Nephron progenitor cell (in vitro differentiated cells): ENCODE measurements at places on chromosomes 6 and 20.

DNA sequence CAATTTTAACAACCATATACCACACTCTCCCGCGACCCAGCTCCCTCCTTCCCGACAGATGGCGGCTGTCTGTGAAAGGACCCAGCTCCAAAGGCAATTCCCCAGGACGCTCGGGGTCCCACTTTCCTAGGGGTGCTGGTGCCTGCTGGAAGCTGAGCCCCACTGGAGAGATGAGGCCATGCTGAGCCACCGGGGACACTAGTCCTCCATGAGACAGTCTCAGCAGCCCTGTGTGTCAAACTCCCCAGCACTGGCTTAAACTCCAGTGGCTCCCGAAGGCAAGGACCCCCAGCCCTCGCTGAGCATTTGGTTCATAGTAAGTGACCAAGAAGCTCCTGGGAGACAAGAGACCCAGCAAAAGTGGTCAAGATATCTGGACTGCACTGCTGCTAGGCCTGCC lies 52.1 kb downstream of the SLC2A10 start:
- no peak for DNase-seq

GRCh38 chr6:93322651-93323050 lies 96.7 kb downstream of the EPHA7 start:
- DNase-seq = no peak

GRCh38 chr6:108872141-108872557 lies 23.9 kb downstream of the ARMC2 start:
- DNase-seq = no peak

GRCh38 chr20:38581830-38582358 lies 897 bp downstream of the ADIG start:
- DNase-seq = no peak

DNA sequence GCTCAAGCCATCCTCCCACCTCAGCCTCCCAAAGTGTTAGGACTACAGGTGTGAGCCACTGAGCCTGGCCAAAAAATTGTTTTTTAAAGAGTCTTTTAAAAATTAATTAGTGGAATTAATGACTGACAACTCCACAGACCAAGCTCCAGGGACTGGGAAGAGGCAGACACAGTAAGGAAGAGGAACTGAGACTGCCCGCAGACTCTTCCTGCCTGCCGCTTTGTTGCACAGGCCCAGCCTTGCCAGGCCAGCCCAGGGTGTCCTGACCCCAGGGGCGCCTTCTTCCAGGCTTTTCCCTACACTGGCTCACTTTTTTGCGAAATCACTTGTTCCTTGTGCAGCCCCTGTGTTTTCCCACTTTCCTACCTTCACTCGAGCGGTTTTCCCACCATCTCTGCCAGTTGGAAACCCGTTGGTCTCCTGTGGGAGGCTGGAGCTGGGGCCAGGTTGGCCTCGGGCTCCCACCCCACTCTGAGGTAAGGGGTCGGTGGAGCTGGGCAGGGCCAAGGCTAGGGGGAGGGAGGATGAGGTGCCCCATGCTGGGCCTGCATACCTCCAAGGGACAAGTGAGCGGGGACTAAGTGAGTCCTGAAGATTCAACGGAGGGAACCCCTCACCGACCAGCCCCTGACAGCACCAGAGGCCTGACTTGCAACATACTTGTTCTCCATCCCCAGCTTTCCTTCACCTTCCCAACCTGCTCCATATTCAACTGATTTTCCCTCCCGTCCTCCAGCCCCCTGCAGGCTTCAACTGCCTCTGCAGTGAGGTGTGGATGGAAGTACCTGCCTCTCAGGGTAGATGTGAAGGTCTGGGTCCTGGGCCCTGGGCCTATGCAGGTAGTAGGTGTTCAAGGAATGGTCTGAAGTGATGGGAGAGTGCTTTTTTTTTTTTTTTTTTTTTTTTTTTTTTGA lies 23.5 kb upstream of the SMIM29 start:
- DNase-seq = no peak

DNA sequence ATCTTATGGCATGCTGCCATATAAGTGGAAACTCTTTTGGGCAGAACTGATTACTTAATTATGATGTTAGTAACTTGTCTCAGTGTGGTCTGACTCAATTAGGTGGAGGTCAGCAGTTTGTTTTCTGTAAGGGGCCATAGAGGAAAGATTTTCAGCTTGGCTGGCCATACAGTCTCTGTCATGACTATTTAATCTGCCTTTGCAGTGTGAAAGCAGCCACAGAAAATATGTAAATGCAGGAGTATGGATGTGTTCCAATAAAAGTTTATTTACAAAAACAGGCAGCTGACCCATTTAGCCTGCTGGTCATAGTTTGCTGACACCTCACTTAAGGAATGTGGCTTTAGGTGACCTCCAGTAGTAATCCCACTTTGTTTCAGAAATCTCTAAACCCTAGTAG lies 700.7 kb downstream of the EPM2A start:
- no peak for DNase-seq

GRCh38 chr6:136701045-136701444 lies 91.2 kb downstream of the MAP3K5 start:
- DNase-seq = no peak

- DNase-seq = no peak
Observed at GRCh38 chr20:32128167-32128566, 18.7 kb downstream of the TM9SF4 start.

- no peak for DNase-seq
Observed at GRCh38 chr20:49969234-49969633, 13.5 kb upstream of the SNAI1 start.

DNA sequence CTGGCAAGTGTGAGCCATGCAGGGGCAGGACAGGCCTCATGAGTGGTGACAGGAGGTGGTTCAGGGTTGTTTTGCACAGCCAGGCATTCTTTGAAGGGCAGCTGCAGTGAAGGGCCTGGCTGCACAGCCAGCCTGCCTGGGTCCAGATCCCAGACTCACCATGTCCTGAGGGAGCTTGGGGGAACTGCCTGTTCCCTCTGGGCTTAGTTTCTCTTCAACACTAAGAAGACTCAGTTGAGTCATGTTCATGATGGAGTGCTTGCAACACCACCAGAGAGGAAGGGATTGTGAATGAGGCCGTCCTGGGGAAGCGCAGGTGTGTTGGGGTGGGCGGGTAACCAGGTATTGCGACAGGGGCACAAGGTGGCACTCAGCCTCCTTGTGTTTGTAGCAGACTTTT lies 102.4 kb downstream of the CDH26 start:
- DNase-seq = no peak

DNA sequence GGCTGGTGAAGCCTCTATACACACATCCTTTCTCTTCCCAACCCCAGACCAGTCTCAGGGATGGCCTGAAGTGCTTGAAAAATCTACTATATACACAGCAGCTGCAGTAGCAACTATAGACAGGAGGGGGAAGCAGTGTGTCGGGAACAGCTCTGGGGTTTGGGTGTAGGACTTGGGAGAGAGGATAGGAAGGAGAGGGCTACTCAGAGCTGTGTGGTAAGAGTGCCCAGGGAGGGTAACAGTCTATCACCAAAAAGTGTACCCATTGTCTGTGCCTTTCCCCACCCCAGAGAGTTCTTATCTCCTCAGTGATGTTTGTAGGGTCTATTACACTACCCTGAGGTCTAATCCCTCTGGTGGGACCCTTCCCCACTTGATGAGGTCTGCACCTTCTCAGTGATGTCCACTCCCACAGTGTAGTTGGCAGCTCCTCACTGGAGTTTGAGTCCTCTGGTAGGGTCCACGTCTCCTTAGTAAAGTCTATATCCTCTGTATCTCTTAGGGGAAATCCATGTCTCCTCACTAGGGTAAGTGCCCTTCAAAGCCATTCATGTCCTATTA lies 1.5 kb upstream of the GGT7 start:
- DNase-seq = peak; percentile 71

- DNase-seq = no peak
Observed at GRCh38 chr6:123215211-123215610, 219.2 kb downstream of the CLVS2 start.

DNA sequence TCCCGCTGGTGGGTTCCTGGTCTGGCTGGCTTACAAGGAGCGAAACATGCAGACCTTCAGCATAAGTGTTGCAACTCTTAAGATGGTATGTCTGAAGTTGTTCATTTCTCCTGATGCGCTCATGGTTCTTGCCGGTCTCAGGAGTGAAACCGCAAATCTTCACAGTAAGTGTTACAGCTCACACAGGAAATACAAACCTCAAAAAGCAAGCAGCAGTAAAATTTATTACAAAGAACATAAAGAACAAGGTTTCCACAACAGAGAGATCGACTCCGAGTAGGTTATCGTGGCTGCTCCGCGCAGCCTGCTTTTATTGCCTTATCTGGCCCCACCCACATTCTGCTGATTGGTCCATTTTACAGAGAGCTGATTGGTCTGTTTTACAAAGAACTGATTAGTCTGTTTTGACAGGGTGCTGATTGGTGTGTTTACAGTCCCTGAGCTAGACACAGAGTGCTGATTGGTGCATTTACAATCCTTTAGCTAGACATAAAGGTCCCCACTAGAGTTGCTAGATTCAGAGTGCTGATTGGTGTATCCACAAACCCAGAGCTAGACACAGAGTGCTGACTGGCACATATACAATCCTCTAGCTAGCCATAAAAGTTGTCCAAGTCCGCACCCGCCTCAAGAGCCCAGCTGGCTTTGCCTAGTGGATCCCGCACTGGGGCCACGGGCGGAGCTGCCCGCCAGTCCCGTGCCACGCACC lies 39.2 kb downstream of the TRIM27 start:
- DNase-seq = no peak

DNA sequence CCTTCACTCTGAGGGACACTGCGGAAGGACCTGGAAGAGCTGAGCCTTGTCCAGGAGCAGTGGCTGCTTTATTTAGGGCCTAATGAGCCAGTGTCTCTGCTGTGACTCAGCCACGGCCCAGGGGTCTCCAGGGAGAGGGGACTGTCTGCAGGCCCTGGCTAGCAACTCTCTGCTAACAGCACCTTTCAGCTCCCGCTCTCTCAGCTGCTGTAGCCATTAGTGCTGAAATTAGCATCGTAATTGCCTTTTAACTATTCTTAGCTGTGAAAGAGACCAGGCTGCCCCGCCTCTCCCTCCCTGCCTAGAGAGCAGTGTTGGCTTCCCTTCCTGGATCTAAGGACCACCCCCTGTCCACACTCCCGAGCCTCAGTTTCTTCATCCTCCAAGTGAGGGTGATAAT lies 53.1 kb upstream of the SLC32A1 start:
- peak; percentile 19 for DNase-seq

DNA sequence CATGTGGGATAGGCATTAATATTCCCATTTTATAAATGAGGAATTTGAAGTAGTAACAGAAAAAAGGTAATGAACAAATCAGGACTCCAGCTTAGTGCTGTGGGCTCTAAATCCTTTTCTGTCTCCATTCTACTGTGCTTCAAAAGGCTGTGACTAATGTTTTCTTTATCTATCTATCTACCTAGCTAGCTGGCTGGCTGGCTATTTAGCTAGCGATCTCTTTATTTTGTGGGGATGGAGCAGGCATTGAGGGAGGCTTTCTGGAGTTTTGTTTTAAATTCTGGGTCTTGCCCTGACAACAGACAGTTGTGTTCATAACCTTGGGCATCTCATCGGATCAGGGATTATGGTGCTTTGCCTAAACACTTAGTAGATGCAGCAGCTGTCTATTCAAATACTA lies 139.2 kb downstream of the SOX4 start:
- no peak for DNase-seq

GRCh38 chr20:31497838-31498540 lies 16.3 kb upstream of the HM13 start:
- no peak for DNase-seq

DNA sequence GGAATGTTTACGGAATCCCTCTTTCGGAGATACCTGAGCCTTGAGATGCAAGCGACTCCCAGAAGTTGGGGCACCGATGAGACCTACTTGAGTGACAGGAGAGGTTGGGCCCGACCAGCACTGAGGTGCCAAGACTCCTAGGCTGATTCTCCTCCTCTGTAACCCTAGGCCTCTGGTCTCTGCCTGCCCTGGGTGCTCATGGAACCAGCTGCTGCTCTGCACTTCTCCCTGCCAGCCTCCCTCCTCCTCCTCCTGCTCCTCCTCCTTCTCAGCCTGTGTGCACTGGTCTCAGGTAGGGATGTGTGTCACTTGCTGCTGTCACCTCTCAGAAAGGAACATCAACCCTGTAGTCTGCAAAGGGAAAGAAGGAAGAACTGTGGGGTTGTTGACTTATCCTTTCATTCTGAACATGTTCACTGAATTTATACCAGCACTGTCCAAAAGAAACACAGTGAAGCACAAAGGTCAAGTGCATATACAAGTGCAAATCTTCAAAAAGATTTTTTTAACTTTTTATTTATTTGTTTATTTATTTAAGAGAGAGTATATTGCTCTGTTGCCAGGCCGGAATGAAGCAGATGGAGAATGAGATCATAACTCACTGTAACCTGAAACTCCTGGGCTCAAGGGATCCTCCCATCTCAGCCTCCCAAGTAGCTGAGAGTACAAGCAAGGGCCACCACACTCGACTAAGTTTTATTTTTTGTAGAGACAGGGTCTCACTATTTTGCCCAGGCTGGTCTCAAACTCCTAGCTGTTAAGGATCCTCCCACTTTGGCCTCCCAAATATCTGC lies 913 bp downstream of the BTN2A2 start:
- peak; percentile 10 for DNase-seq

- no peak for DNase-seq
Observed at GRCh38 chr6:168648240-168649125, 207.5 kb downstream of the SMOC2 start.

DNA sequence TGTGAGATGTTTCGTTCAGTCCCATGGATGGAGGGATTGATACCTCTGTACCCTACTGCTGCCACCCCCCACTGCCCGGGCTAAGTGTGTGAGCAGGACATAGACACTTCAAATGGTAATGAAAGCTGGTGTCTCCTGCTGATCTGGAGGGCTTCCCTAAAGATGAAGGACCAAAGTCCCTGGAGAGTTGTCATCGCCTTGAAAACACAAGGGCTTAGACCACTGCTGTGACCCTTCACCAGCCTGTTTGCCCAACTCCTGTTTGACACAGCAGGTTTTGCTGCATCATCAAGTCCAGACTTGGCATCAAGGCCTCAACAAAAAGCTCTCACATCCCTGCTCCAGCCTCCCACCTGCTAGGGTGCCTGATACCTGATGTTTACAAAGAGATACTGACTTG lies 57.9 kb upstream of the FAM8A1 start:
- no peak for DNase-seq

GRCh38 chr20:63735859-63736718 lies at the start of gene LIME1:
Gene LIME1, plus strand, starts transcription at chr20:63736664. Its CDS starts 886 bp downstream, at chr20:63737550.
- DNase-seq = no peak

DNA sequence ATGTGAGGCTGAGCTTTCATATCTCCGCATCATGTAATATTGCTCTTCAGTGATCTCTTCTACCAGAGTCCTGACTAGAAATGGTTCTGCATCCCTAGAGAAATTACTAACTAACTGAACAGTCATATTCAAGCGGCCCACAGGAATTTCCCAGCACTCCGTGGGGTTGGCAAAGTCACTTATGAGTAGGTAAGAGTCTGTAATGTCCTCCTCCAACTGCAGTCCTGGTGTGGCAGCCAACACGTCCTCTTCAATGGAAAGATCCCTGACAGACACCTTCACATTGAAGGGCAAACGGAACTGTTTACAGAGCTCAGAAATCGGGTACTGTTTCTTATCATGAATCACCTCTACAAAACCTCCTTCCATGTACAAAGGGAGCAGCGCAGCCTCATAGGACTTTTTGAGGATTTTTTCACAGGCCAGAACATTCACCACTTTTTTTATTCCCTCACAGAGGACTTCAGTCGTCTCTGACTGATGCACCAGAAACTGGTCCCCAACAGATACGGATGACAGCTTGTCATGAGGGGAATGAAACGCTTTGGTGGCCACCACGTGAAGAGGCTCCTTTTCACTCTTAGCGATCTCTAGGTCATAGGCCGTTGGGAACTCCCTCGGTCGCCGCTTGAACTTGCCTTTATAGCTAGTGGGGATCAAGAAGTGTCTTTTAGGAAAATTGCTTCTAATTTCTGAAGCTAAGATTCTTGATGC lies 87.7 kb downstream of the THEMIS start:
- DNase-seq = no peak

- DNase-seq = no peak
Observed at GRCh38 chr6:112743323-112743722, 396.2 kb downstream of the RFPL4B start.
